ENCODE measurements at places on chromosomes 3 and 15.
A peak's percentile ranks its signal among the peaks of the same experiment; 100 is the strongest.

DNA sequence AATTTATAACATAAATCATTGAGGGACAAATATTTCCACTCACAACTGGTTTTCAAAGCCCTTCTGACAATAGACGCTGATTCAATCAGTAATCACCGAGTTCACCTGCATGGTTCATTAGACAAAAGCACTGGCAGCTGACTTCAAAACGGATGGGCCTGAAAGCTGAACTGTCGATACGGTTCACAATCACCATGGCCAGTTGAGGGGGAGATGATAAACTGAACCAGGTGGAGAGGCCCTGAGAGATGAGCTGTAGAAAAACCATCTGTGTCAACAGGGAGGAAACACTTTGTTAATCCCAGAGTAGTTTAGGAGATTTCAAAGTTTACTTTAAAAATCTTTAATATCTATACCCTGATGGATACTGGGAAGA lies 75.0 kb downstream of the PEX5L start:
- DNase-seq: no peak

DNA sequence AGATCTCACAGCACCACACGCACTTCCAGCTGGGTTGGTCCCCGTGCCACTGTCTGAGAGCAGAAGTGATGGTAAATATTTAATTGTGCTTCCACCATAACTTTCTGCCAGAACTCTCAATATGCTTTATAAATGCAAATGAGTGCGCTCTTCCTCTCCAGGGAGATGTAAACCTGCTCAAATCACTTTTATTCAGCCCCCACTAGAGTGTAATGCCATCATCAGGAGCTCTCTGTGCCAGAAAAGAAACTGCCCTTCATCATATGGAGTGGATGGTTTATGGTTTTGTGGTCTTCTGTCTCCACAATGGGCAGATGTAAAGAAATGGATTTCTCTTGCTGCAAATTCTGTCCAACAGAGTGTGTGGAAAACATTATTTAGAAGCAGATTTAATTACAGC lies 127.0 kb downstream of the EPHB1 start:
- DNase-seq: no peak

GRCh38 chr3:194687638-194688199 lies 2.0 kb downstream of the FAM43A start:
- DNase-seq: peak; percentile 76

DNA sequence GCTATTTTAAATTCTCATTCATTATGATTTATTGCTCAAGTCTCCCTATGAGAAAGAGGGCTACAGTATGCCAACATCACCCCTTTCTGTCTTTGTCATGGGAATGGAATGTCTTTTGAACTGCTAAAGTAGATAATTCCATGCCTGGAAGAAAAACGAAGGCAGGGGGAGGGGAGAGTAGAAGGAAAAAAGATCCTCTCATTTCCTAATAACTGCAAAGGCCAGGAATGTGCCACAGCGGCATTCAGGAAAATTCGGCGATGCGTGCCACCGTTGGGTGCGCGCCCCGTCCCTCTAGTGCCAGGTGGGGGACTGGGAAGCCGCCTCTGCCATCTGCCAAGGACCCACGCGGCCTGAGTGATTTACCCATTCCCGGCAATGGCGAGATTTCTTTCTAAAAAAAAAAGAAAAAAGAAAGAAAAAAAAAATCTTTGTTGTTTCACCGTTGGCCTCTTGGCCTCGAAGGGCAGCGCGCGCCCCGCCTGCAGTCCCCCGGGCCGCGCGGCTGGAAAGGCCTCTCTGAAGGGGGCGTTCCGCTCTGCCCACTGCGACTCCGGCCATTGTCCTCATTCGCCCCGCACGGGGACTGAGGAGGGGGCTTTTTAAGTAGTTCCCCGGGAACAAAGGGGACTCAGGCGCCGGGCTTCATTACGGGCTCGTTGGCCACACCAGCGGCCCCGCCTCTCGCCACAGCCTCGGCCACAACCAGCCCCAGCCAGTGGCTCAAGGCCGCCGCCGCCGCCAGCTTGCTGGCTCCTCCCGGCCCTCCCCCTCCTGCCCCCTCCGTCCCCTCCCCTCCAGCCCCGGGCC lies 54.5 kb downstream of the CPN2 start:
- peak; percentile 67 for DNase-seq

GRCh38 chr3:141410846-141411245 lies 42.5 kb downstream of the ZBTB38 start:
- no peak for DNase-seq

GRCh38 chr3:43001094-43001553 lies 22.0 kb downstream of the GASK1A start:
- peak; percentile 89 for DNase-seq

DNA sequence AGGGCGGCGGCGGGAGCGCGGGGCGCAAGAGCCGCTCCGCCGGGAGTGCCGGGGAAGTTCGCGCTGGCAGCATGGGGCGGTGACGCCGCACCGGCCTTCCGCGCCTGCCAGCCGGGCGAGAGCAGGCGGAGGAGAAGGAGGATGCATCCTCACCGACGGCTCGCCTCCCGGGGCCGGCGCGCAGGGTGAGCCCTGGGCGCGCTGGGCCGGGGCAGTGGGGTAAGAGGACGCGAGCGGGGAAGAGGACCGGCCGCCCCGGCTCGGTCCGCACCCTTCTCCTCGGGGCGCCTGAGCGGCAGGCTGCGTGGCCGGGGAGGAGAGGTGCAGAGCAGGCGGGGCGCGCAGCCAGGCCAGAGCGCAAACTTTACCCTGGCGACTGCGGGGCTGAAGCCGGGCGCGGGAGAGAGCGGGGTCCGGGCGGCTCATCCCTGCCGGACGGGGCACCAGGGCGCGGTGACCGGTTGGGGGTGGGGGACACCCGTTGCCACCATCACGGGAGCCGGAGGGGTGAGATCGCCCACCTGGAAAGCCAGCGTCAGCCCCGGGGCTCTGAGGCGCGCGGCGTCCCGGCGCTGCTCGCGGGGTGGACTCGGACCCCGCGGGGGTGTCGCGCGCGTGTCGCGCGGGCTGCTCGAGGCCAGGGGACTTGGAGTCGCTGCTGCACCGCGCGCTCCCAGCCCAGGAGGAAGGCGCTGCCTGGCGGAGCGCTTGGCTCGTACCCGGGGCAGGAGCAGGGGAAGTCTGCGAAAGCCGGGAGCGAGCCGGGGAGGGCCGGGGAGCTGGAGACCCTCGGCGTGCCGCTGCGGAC lies 542 bp downstream of the GABRA5 start:
- DNase-seq: no peak

GRCh38 chr3:171204942-171205341 lies 178.4 kb upstream of the SLC2A2 start:
- DNase-seq: no peak

DNA sequence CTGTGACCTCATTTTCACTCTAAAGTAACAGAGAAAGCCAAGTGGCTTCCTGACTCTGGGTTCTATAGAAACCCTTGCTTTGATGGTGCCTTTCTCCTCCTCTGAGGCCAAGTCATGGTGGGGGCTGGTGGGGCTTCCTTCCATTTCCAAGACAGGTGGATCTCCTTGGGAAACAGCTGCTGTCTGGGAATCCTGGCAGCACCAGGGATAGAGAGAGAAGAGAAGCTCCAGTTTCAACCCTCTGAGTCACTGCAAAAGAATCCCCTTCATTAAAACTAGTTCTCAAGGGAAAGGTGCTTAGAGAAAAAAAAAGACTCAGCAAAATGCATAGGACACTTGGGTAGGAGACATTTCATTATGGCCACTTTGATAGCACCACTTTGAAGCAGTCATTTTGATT lies 614.4 kb downstream of the FHIT start:
- DNase-seq: no peak

DNA sequence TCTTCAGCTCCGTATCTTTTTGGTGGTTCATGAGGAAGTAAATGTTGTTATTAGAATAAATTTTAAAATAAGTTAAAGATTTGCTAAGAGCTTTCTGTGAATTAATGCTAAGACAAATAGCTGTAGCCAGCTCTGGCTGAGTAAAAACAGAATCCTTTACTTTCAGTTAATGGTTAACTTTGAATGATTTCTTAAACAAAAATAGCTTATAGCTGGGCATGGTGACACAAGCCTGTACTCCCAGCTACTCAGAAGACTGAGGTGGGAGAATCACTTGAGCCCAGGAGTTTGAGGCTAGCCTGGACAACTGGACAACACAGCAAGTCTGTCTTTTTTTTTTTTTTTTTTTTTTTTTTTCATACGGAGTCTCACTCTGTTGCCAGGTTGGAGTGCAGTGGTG lies 25.0 kb downstream of the TCAIM start:
- DNase-seq: no peak

GRCh38 chr3:180704532-180704931 lies 25.2 kb upstream of the CCDC39 start:
- no peak for DNase-seq

DNA sequence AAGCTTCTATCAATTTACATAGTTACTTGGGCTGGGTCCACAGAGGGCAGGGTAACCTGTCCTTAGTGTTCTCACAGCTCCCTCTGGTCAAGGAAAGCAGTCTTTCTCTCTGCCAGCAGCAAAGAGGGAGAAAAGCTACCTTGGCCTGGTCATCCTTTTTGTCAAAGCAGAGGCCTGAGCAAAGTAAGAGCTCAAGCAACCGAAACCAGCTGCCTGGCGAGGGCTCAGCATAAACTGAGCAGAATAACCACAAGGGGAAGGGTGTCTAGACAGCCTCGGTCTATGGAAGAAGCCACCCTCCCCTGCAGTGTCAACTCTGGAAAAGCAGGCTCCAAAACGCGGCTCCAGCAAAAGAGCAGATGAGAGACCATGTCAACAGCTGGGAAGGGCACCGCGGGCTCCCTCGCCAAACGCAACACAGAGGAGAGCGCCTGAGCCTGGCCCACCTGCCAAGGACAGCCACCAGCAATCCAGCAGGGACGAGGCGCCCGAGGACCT lies 17.4 kb downstream of the LRIG1 start:
- no peak for DNase-seq

DNA sequence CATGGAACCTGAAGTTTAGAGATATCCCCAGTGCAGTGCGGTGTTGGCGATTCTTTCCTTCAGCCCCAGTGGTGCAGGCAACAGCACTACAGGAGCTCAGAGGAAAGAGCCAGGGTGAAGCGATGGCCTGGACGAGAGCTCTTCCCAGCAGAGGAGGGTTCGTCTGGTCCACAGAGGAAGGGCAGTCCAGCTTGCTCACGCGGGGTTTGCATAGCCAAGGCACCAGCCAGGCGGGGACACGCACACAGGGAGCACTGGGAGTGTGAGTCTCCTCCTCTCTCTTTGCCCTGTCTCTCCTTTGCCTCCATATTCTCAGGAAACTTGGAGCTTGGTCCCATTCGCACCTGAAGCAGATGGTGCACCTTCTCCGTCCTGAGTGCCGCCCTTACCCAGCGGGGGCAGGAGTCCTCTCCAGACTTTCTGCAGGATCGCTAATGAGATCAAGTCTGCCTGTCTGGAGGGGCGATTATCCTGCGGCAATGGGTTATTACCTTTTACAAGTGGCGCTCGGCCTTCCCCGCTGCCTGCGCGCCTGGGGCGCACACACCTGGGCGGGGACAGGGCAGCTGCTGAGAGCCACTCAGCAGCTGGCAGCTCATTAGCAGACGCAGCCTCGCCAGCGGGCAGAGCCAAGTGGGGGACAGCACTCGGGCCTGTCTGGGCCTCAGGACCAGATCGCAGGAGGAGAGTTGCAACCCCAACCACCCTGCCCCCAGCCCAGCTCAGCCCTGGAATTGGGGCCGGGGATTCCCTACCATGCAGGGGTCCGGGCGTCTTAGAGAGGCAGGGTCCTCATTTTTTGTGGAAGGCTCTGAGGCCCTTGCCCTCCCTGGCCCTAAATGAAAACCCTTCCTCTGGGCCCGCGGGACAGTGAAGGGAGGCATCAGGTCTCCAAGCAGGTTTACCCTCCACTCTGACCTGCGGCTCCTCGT lies 119.0 kb upstream of the MEF2A start:
- peak; percentile 39 for DNase-seq

DNA sequence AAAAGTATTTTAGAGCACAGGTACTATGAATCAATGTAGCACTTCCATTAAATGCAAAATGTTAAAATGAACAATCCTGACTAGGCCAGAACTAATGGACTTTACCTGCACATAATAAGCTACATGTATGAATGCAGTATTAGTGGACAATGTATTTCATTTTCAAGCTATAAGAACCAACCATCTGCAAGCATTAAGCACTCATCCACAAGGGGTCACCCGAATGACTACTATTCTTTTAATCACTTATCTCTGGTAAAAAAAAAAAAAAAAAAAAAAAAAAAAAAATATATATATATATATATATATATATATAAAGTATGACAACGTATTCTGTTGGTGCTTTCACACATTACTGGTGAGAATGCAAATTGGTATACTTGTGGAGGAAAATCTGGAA lies 7.2 kb downstream of the HERC1 start:
- no peak for DNase-seq

DNA sequence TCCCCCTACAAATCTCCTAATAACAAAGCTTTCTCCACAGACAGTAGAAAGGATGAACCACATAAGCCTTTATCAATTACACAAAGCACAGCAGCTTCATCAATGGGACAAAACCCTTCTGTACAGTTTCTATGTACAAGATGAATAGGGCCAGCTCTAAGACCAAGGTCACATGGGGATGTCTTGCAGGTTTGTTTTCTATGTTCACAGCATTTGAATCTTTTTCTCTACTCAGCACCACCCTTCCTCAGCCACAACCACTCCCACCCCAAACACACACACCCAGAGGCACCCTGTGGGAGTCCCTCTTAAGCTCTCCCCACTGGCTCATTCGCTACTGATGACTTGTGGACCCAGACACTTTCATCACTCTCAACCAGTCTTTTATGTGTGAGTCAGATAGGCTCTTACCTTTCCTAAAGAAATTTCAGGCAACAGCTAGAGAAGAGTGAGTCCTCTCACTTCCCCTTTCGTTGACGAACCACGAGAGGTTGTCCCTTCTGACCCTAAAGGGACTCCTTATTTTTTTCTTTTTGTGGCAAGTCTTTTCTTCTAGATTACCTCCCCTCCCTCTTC lies 57.9 kb downstream of the ARHGAP31 start:
- DNase-seq: no peak

DNA sequence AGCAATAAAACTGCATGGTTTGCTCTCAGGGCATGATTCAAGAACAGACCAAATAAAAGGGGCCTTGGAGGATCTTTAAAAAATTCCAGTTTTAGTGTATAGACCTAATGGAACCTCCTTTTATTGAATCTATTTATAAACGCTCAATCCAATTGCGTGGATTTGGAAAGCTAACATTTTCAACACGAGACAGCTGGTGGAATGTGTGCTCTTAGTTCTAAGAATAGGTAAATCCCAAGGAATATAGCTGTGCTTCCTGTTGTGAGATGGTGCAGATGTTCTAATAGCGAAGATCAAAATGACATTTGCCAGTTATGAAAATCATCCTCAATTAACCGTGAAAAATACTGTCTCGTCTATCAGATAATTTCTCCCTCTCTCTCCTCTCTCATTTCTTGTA lies 192.5 kb downstream of the ATP10A start:
- DNase-seq: no peak

DNA sequence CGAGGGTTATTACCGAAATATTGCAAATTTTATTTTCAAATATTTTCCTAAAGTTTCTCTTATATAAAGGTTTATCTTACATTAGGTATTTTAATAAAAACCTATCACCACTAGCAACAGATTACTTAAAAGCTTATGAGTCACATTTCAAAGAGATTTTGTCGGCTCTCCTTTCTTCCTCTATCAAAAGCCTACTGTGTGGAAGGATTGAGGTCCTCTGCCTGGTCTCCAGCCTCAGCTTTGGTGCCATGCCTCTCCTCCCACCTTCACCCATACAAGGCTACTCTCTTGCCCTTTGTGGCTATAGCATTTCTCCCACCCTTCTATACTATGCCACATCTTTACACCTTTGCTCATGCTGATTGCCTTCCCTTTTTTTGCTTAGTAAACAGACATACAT lies 199.3 kb downstream of the TNIK start:
- DNase-seq: no peak
